Neural crest cell (in vitro differentiated cells): ENCODE measurements at places on chromosomes 12 and 14.

- no peak for DNase-seq
These were observed 237.3 kb downstream of the CACNA1C start for GRCh38 chr12:2290091-2290490.

DNA sequence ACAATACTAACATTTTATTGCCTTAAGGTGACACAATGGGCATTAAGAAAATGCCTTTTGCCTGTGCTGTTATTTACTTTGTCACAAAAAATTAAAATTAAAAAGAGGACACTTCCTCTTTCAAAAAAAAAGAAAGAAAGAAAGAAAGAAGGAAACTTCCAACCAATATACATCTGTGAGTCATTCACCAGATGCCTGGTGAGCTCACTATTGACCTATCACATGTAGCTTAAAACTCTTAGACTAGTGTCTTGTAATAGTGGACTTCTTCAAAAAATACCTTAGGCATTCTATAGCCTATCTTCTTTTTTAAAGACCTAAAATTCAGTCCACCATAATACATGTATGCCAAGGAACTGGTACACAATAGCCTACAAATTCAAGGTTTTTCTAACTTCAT is 4.9 kb upstream of the SOX5 start:
- DNase-seq = no peak

DNA sequence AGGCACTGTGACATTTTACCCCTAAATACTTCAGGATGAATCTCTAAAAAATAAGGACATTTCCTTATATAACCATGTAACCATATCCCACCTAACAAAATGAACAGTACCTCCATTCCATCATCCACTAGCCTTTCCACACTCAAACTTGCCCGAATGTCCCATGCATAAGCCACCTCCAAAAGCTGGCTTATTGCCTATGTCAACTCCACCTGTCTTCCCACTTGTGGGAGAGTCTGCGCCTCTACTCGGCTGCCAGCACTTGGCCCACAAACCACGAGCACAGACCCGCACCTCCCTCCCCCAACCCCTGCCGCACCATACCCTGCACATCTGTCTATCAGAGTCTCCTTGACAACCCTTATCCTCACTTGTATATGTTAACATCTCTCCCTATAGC is 165.8 kb downstream of the CALM1 start:
- no peak for DNase-seq

DNA sequence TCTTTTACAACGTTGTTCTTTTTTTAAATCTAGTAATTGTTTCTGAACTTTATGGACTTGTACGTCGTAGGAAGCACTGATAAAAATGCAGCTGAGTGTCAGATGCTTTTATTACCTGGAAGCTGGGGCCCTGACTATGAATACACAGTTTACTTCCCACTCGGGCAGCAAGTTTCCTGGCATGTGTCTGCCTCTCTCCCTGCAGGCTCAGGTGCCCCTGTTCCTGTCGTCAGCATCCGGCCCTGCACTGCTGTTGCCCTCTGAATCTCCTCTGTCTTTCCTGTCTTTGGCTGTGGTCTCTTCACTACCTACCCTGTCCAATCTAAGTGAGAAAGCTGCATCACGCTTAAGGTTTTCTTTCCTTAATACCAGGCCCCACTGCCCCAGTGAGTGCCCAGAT is 75.8 kb downstream of the PELI2 start:
- DNase-seq = no peak

GRCh38 chr12:57452937-57453509 is 2.1 kb upstream of the INHBE start:
- DNase-seq = peak; percentile 83

- no peak for DNase-seq
These were observed 2.0 kb upstream of the DNAJC14 start for GRCh38 chr12:55831447-55831815.

GRCh38 chr12:132603240-132604150 is 6.9 kb downstream of the LRCOL1 start:
- no peak for DNase-seq

- DNase-seq = no peak
These were observed 90.5 kb downstream of the SLC2A13 start for GRCh38 chr12:40015345-40015744.

- no peak for DNase-seq
These were observed 118.9 kb downstream of the PTCSC3 start for GRCh38 chr14:36057452-36058116.

GRCh38 chr12:116735951-116736599 is 1.8 kb downstream of the SPRING1 start:
- DNase-seq = no peak

DNA sequence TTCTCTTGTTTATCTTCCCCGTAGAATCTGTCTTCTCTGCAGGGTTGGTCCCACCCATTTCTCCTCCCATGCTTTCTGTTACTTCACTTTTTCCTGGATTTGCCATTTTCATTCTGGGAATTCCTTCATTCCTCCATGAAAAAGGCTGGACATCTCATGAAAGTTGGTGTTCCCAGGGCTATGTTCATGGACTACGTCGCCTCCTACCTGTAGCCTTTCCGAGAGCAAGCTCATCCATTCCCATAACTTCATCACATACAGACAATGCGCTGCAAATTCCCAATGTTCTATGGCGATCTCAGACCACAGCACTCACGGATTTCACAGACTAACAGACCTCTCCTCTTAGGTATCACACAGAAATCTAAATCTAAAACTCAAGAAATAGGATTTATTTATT is 217.1 kb downstream of the EXOC5 start:
- no peak for DNase-seq

DNA sequence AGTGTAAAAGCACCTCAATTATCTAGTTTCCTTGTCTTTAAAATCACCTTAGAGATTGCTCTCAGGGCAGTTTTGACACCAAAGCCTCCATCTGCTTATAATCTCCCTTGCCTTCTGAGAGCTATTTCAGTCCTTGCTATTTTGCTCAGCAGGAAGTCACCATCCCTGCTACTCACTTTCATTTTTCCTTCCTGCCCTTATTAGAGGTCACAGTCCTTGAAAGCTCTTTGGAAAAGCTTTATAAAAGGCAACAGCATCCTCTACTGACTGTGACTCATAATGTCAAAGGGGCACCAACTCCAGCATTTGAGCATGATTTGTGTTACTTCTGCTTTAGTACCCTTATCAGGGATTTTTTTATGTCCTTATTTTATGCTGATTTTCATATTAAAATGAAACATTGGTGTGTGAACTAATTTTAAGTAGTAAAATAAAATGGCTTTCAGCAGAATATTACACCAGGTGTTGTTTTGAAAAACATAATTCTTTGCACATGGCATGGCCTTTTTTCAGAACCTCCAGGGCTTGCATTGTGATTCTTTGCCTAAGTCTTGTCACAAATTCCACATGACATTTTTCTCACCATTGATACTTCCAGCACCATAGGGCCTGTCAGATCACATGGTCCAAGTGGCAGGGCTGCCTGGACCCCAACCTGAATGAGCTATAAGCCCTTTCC is 213.0 kb downstream of the ADAMTS20 start:
- peak; percentile 2 for DNase-seq

- no peak for DNase-seq
These were observed 15.7 kb downstream of the MYRFL start for GRCh38 chr12:69840727-69841126.

DNA sequence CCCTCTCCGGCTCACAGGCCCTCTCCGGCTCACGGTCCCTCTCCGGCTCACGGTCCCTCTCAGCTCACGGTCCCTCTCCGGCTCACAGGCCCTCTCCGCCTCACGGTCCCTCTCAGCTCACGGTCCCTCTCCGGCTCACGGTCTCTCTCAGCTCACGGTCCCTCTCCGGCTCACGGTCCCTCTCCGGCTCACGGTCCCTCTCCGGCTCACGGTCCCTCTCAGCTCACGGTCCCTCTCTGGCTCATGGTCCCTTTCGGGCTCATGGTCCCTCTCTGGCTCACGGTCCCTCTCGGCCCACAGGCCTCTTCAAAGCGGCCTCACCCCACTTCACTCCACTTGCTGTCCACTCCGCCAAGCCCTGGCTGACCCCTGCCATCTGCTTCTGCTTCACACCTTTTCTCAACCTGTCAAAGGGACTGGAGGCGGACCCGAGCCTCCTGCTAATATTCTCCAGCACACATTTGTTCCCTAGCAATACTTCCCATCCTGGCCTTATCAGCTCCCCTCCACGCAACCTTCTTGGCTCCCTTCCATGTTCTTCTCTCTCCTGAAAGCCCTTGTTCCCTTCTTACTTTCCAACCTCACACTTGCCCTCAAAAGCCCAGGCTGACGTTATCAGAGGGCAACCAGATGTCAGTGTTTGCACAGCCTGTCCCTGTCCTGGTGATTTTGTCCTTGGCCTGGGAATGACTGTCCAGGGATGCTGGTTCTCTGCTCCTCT is 176.7 kb downstream of the CALM1 start:
- DNase-seq = no peak

- no peak for DNase-seq
These were observed 450.2 kb upstream of the MDGA2 start for GRCh38 chr14:48125654-48126053.

- DNase-seq = no peak
These were observed 93.1 kb upstream of the PKP2 start for GRCh38 chr12:32989705-32990104.

- DNase-seq = no peak
These were observed 65.2 kb downstream of the PPP2R5E start for GRCh38 chr14:63478010-63478409.

DNA sequence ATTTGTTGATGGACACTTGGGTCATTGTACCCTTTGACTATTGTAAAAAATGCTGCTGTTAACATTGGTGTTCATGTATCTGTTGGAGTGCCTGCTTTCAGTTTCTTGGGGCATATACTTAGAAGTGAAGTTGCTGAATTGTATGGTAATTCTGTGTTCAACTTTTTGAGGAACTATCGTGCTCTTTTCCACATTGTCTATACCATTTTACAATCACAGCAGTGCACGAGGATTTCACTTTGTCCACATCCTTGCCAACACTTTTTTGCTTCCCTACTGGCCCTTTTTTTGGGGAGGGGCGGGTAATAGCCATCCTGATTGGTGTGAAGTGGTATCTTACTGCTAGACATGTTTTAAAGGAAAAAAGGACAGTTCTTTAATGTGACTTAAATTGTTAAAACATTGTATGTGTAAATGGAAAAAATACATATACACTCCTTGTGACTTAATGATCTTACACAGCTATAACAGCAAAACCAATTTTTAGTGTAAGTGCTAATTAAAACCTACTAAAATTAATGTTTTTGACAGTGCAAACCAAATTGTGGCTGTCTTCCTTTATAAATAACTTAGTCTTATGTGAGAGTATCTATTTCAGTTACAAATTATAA is 52.7 kb downstream of the WNK1 start:
- DNase-seq = no peak

GRCh38 chr12:68785823-68786222 is 22.2 kb upstream of the MDM2 start:
- no peak for DNase-seq

DNA sequence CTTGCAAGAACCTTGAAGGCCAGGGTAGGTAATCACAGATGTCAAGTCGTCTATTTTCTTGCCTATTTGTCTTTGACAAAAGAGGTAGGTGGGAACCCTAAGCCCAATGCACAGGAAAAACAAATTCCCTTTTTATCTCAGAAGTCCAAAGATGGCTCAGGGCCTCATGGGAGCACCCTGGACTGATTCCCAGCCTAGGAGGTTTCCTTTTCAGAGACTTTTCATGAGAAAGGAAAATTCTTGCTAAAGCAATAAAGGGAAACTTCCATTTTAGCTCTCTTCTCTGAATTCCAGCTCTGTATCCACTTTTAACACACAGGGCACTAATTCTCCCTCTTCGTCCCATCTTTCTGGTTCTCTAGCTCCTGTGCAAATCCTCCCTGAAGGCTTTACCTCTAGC is 1.2 kb downstream of the ZNF641 start:
- DNase-seq = no peak

- DNase-seq = no peak
These were observed 51.6 kb downstream of the EIF2S3B start for GRCh38 chr12:10557329-10557728.

- no peak for DNase-seq
These were observed 279.6 kb downstream of the RERGL start for GRCh38 chr12:17810399-17810798.

- DNase-seq = no peak
These were observed 257.8 kb upstream of the AMIGO2 start for GRCh38 chr12:47337581-47337980.

DNA sequence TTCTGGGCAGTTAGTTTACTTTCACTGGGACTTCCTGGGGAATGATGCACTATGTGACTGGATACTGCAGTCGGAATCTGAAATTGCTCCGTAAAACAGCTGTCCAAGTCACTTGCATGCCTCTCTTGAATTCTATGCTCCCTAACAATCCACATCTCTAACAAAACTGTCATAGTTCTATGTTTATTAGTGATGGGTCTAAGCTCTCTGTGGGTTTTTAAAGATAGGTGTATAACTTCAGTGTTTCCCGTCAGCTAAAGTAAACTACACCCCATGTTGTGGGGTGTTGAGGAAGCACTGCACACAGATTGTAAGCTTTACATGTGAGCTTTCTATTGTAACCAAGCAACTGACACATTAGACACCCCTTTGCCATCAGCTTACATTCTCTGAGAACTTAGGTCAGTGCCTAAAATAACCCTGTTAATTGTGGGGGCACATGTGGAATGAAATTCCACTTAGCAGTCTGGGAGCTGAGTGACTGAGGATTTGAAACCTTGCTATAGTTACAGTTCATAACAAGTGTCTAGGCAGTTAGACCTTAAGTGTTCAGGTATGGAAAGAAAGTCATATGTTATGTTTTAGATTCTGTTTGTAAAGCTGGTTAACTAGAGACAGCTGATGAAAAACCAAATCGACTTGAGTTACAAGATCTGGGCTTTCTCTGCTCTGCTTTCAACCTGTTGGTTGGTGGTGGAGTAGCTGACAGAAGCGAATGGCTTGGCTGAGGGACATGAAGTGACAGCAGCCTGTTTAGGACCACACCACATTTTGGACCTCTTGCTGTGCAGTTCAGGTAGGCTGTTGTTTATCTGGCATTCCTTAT is 165.7 kb downstream of the AKAP6 start:
- DNase-seq = no peak

- no peak for DNase-seq
These were observed 215.1 kb downstream of the CACNA1C start for GRCh38 chr12:2267703-2268470.

- DNase-seq = no peak
These were observed 15.5 kb downstream of the HDAC7 start for GRCh38 chr12:47804171-47804570.

DNA sequence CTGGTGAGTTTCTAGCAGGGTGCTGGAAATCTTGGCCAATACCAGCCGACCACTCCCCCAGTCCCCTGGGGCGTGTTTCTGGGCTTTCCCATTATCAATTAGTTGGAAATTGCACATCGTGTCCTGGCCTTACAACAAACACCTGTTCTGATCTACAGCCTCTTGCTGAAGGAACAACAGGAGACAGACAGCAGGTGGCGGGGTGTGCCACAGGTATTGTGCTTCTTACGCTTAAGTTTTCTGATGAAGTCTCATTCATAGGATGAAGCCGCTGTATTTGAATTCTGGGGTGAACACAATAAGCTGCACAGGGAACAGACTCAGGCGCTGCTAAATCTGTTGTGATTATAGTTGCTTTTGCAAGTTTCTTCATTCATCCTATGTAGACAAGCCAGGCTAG is 703 bp downstream of the HIGD1C start:
- DNase-seq = no peak
